ENCODE measurements at places on chromosomes 13 and 19. TPM values are rescaled to one million over a fixed set of nuclear protein-coding genes. Genes with fewer than 3 reads are reported as not detected.

GRCh38 chr19:41565379-41565720, 10.6 kb upstream of the CEACAM21 start:
- no peak for DNase-seq

LILRA1 gene
- polyA plus RNA-seq: 0.56 TPM

ATP12A gene
- not detected for polyA plus RNA-seq

TRIP10 gene
- polyA plus RNA-seq: 61.3 TPM

- no peak for DNase-seq
Measured at GRCh38 chr13:72284791-72285190, 417.8 kb upstream of the DACH1 start.

DNA sequence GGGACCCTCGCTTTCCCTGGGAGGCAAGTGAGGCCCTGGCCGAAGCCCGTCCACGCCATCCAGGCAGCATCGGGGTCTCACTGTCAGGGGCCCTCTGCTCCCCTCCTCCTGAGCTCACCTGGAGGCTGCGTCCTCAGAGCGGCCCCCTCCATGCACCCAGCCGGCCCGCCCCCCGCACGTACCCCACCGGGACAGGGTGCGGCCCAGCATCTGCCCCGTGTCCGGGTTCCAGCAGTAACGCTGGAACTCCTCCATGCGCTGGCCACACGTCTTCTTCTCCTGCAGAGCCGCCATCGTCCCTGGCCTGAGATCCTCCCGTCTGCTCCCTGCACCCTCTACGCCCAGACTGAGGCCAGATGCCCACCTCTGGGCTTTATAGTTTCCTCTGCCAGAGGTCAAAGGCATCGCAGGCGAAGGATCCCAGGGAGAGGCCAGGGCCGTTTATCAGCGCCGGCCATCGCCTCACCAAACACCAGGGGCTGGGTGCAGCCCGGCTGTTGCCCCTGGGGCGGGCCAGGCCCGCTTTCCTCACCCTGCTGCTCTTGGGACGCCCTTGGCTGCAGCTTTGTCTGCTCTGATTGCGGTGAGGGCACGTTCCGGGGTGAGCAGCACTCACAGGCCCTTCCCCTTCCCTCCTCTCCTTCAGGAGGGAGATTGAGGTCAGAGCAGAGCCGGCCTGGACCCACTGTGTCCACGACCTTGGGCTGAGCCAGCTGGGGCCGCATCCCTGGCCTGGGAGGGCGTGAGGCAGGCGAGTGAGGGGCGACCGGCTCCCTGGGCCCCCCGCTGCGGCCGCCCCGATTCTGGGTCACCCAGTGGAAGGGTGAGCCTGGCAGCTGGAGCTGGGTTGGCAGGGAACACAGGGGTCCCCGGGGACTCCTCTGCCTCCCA, at the start of gene ATP4B:
TSS of gene ATP4B (minus strand) at position 348 of the 891 bp plus-strand sequence. CDS start at position 294, 54 bp downstream.
- no peak for DNase-seq

Measured in hindlimb muscle (tissue), 1 donor.